Activated CD8-positive, alpha-beta memory T cell treated with anti-CD3 and anti-CD28 coated beads for 1 hour (primary cell): ENCODE measurements at places on chromosomes 7 and 10.

GRCh38 chr7:89681448-89681847, 472.8 kb upstream of the STEAP1 start:
- DNase-seq: no peak

GRCh38 chr7:46586406-46586805, 665.3 kb upstream of the IGFBP3 start:
- DNase-seq: no peak

- DNase-seq: no peak
Measured at GRCh38 chr7:36677769-36678437, 46.4 kb downstream of the AOAH start.

- no peak for DNase-seq
Measured at GRCh38 chr7:28771906-28772622, 186.1 kb downstream of the TRIL start.

DNA sequence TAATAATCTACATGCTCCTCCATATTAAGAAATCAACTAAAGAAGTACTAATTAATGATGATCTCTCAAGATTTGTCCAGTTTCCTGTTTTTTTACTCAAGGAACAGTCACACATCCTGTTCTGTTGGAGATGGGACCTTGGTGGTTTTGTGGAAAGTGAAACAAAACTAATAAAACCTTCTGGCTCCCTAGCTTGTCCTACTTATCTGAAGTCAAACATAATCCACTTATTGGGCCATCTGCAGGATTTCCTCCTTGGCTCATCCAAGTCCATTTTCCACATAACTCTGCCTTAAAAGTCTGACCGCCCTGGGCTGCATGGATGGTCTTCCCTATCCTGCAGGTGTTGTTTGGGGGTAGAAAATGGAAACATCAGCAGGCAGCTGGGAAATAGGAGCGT, 39.4 kb upstream of the TARP start:
- DNase-seq: no peak

DNA sequence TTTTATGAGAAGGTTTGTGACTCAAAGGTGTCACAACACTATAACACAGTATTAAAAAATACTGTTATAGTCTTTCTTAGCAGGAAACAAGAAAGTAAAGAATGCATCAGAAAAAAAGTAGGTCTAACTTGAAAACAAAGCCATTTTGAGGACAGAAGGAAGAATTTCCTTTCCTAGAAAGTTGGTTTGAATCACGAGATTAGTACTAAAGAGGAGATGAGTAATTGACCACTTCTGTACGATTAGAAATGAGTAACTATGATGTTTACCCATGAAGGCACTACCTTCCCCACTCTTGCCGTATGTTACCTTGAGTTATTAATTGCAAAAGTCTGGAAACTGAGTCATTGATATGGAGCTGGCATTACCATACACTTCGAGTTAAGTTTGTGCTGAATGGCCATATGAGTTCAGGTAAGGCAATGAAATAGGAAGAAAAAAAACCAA, 65.2 kb downstream of the FAM185A start:
- DNase-seq: no peak

DNA sequence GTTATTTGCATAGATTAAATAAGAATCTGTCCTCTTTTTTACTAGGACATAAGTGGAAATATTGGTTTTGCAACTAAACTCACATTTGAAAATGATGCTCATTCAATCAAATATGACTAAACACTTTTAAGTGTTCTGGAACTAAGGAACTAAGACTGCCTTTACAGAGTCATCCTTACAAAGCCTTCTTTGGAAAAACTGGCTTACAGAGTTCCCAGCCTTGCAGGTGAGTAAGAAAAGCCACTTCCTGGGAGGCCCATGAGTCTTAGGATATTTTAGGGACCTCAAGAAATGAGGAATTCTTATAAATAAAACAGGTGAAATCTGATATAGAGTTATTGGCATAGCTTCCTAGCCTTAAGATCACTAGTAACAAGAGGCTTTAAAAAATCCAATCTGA, 135.5 kb downstream of the ALOX5 start:
- no peak for DNase-seq

- DNase-seq: no peak
Measured at GRCh38 chr10:88456730-88457129, 126.4 kb downstream of the RNLS start.

DNA sequence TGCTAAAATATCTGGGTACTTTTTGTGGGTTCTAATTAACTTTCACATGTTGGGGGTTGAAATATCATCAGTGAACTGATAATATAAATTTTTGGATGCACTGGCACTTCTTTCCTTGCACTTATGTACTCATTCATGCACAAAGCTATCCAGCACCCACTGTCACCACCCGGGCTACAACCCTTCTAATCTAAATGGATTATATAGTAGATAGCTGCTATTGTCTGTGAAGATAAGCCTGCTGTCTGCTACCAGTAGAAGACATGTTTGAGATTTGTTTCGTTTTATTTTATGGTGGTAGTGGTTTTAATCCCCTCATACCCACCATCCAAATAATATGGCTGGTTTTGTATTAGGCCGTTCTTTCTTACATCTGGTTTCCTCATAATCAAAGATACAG, 353.5 kb upstream of the LRGUK start:
- no peak for DNase-seq

- DNase-seq: no peak
Measured at GRCh38 chr10:36577126-36577525, 548.3 kb upstream of the ANKRD30A start.

- DNase-seq: no peak
Measured at GRCh38 chr10:78551184-78552005, 517.4 kb upstream of the ZMIZ1 start.

GRCh38 chr7:138919911-138920310, 61.3 kb downstream of the KIAA1549 start:
- no peak for DNase-seq

- no peak for DNase-seq
Measured at GRCh38 chr10:98429320-98430072, 14.5 kb upstream of the PYROXD2 start.

DNA sequence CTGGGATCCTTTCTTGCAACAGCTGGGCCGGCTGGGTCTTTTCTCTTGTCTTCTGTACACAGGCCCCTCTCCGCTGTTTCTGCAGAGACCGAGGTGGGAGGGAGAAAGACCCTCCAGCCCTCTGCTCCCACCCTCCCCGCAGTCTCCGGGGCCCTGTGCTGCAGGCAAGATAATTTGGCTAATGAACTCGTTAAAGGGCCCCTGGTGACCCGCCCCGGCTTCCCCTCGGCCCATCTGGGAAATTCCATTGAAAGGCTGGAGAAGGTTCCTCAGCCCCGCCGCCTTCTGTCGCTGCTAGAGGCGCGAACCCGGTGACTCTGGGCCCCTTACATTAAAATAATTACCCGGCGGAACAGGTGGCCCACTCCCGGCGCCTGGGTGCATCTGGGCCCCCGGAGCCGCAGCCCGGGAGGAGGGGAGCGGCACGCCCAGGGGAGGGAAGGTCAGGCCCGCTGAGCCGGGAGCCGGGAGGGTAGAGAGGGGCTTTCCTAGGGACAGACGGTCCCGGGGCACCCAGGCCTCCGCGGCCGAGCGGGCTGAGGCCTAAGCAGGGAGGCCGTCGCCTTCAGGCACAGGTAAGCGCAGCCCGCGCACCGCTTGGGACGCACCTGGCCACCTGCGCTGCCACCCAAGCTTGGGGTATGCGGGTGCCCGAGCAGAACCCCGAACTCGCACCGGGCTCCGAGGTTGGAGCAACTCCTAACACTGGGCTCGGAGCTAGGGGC, 7.3 kb upstream of the MNX1 start:
- DNase-seq: no peak

DNA sequence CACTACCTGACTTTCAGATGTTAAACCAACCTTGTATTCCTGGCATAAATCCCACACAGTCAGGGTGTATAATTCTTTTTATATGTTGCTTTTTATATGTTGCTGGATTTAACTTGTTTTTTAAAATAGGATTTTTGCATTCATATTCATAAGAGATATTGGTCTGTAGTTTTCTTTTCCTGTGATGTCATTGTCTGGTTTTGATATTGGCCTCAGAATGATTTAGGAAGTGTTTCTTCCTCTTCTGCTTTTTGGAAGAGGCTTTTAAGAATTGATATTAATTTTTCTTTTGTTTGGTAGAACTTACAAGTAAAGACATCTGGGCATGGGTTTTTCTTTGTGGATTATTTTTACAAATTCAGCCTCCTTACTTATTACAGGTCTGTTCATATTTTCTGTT, 93.1 kb downstream of the CARD11 start:
- no peak for DNase-seq

- DNase-seq: no peak
Measured at GRCh38 chr7:105776068-105776790, 100.2 kb downstream of the ATXN7L1 start.

DNA sequence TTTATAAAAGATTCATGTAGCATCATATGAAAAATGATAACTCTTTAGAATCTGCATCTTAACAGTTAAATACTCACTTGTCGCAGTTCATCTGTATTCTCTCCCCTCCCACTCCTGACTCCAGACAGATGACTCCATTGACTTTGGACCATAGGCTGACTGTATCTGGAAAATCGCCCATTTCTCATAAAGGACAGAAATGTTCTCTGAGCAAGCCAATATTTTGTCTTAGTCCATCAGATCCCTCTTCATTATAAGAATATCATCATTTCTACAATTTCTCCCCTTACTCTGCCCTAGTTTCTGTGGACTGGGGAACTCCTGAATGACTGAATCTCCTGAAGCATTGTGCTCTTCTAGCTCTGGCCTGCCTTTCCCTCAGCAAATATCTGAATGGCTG, 125.4 kb downstream of the SEMA3D start:
- no peak for DNase-seq

GRCh38 chr7:84248267-84248666, 53.7 kb upstream of the SEMA3A start:
- no peak for DNase-seq

DNA sequence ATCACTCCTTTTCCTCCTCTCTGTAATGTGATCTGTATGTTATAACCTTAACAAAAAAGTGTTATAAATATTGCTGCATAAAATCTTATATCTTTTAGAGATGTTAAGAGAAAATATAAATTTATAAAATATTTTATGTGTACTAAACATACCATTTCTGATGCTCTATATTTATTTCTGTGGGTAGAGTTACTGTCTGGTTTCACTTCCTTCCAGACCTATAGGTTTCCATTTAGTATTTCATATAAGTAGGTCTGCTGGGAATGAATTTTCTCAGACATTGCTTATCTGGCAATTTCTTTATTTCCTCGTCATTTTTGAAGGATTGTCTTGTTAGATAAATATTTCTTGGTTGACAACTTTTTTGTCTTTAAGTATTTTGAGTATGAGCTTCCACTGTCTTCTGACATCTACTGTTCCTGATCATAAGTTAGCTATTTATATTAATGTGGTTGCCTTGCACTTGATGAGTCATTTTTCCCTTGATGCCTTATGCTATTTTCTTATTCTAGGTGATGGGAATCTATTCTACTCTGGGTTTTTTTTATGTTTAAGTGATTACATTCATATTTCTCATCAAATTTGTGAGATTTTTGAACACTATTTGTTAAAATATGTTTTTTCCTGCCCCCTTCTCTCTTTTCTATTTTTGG, 11.2 kb upstream of the THSD7A start:
- DNase-seq: no peak

DNA sequence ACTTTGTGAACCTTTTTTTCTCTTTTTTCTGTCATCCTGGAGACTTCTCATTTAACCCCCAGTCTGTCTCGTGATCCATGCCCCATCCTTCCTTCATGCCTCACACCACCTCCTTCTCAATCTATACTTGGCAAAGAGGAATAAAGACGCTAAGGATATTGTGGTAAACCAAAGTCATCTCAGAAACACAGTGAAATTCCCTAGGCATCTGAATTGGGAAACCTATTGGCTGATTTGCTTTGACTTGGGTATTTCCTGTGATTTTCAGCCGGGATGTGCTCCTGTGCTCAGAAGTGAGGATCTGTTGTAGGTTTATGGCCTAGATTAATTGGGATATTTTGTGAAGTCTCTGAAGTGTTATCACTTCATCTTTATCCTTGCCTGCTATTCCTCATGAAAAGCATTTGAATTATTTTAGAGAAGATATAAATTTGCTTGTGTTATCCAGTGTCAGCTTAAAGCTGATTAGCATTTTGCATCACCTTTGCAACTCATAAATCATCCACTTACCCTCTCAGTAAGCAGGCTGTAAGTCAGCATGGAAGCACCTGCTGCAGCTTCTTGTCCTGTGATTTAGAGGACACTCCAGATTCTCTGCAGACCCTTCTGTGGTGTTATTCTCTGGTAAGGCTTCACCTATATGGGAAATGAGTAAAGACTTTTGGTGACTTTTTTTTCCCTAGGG, 138.0 kb downstream of the AUTS2 start:
- no peak for DNase-seq

GRCh38 chr7:55073976-55074528, 55.2 kb downstream of the EGFR start:
- no peak for DNase-seq

DNA sequence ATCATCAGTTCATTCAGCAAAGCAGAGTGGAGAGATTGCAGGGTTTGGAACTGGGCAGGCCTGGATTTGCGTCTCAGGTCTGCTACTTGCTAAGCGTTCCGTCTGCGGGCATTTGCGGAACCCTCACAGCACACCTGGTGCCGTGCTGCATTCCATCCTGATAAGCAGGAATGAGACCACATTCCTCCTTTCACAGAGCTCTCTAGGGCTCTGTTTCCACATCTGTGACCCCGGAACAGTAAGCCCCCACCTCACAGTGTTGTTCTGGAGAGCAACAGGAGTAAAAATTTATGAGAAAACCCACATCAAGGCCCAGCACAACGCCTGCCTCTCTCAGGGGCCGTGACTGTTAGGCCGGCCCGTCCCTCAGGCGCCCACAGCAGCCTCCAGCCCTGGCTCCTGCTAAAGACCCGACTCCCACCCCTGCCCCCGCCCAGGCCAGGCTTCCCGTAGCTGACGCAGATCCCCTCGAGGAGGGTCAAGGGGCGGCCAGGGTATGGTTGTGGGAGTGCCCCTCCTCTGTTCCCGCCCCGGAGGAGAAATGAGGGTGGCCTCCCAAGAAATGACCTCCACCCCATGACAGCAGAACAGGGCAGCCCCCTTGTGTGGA, 128.9 kb downstream of the RGS10 start:
- no peak for DNase-seq

GRCh38 chr10:2968401-2969058, 98.8 kb upstream of the PFKP start:
- no peak for DNase-seq

DNA sequence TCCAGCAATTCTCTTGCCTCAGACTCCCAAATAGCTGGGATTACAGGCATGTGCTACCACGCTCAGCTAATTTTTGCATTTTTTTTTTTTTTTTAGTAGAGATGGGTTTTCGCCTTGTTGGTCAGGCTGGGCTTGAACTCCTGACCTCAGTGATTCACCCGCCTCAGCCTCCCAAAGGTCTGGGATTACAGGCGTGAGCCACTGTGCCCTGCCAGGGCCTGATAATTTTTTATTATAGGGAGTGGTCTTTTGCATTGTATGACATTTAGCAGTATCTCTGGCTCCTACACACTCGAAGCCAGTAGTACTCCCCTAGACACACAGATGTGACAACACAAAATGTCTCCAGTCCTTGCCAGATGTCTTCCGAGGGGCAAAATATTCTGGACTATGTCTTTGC, 124.0 kb downstream of the DKK1 start:
- DNase-seq: no peak
